Cardiac atrium fibroblast (primary cell): ENCODE measurements at places on chromosomes 1 and 21. TPM values are rescaled to one million over a fixed set of nuclear protein-coding genes. Genes with fewer than 3 reads are reported as not detected.

Gene ANGPTL3
- total RNA-seq: not detected in 2 replicates

Gene ZNF648
- total RNA-seq: not detected in 2 replicates

Gene CHD5
- 0.16 TPM in 1 of 2 replicates, not detected in the other for total RNA-seq

Gene JMJD4
- total RNA-seq: 18.8 and 28.7 TPM in 2 replicates

Gene GNAT2
- 9.0 TPM in 1 of 2 replicates, not detected in the other for total RNA-seq

Gene CD164L2
- total RNA-seq: not detected in 2 replicates

Gene RIPK4
- total RNA-seq: 5.1 and 12.3 TPM in 2 replicates

Gene OR10J4
- total RNA-seq: not detected in 2 replicates

Gene IRF6
- 0.32 TPM in 1 of 2 replicates, not detected in the other for total RNA-seq

Gene NR1I3
- total RNA-seq: not detected in 2 replicates

Gene CRYAA
- not detected in 2 replicates for total RNA-seq

Gene NMNAT1
- 6.7 and 14.3 TPM in 2 replicates for total RNA-seq

Gene PLA2G4A
- total RNA-seq: 65.4 and 67.5 TPM in 2 replicates

Gene PTCH2
- 0.18 TPM in 1 of 2 replicates, not detected in the other for total RNA-seq

Gene H6PD
- total RNA-seq: 35.6 and 36.3 TPM in 2 replicates

Gene ZBTB48
- 11.3 and 12.6 TPM in 2 replicates for total RNA-seq

Gene C1orf53
- 30.0 and 40.5 TPM in 2 replicates for total RNA-seq

Gene RIMKLA
- total RNA-seq: not detected in 2 replicates

Gene BATF3
- not detected in 2 replicates for total RNA-seq

Gene ELF3
- not detected in 2 replicates for total RNA-seq

Gene CD5L
- total RNA-seq: not detected in 2 replicates

Gene C1orf94
- total RNA-seq: not detected in 2 replicates

Gene ZDHHC18
- 7.6 and 13.3 TPM in 2 replicates for total RNA-seq

Gene NFASC
- 21.5 and 34.5 TPM in 2 replicates for total RNA-seq

Gene TNFRSF1B
- 17.2 and 30.5 TPM in 2 replicates for total RNA-seq

Gene XKR8
- 3.2 and 8.4 TPM in 2 replicates for total RNA-seq

Gene FCER1A
- total RNA-seq: not detected in 2 replicates

Gene TPTE
- not detected in 2 replicates for total RNA-seq

Gene GBP6
- total RNA-seq: not detected in 2 replicates

Gene SLAMF9
- total RNA-seq: not detected in 2 replicates

Gene U2AF1
- 11.5 and 21.5 TPM in 2 replicates for total RNA-seq

Gene OR4F29
- total RNA-seq: not detected in 2 replicates

Gene OR2M2
- total RNA-seq: not detected in 2 replicates

Gene PLA2G2A
- total RNA-seq: 0.72 and 9.4 TPM in 2 replicates

Gene IFNLR1
- under 0.01 TPM in 1 of 2 replicates, not detected in the other for total RNA-seq

Gene HIVEP3
- total RNA-seq: 2.2 and 3.4 TPM in 2 replicates

Gene MYOM3
- total RNA-seq: not detected in 2 replicates

Gene GSTM2
- 9.9 and 16.8 TPM in 2 replicates for total RNA-seq

Gene ITLN2
- total RNA-seq: not detected in 2 replicates

Gene KCNJ9
- not detected in 2 replicates for total RNA-seq

Gene HJV
- total RNA-seq: not detected in 2 replicates

Gene BRDT
- not detected in 2 replicates for total RNA-seq

Gene SDHB
- 81.0 and 87.0 TPM in 2 replicates for total RNA-seq

Gene EPHB2
- total RNA-seq: 0.18 and 0.97 TPM in 2 replicates

Gene FMN2
- total RNA-seq: 0.32 TPM in 1 of 2 replicates, not detected in the other
